Stimulated activated CD4-positive, alpha-beta T cell treated with anti-CD3 and anti-CD28 coated beads, Interleukin-15, amount 100 ng/mL, for 48 hours (primary cell): ENCODE measurements at places on chromosomes 5 and 9.

DNA sequence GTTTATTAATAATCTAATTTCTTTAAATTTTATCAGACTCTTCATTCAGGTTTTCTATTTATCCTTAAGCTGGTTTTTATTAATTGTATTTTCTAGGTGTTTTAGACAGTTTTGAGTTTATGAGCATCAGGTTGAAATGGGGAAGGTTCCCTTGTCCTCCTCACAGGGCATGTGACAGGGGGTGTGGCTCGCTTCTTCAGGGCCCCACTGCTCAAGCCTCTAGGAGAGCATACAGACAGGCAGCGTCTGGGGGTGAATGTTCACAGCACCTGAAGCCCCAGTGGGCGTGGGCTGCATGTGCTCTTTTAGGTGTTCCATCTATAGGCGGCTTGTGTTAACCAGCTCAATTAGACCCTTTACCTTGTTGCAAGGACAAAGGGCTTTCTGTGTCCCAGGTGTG lies 78.2 kb upstream of the RUFY1 start:
- no peak for DNase-seq

GRCh38 chr5:68454766-68455165 lies 239.2 kb downstream of the PIK3R1 start:
- DNase-seq, result no peak

DNA sequence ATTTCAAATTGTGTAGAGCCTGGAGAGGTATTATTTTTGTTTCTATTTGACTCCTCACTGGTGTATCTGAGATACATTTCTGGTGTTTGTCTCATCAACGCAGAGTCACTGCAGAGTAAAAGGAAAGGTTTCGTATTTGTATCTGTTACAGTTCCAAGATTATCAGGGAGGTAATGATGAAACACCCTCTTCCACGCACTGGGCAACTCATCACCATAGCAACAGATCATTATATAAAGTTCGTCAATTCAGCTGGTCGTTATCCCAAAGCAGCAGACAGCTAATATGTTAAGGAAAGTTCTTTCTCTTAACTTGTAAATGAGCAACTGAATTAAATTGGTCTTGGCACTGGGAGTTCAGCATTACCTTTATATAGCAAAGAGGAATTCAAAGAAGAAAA lies 513.5 kb downstream of the MTRR start:
- no peak for DNase-seq

DNA sequence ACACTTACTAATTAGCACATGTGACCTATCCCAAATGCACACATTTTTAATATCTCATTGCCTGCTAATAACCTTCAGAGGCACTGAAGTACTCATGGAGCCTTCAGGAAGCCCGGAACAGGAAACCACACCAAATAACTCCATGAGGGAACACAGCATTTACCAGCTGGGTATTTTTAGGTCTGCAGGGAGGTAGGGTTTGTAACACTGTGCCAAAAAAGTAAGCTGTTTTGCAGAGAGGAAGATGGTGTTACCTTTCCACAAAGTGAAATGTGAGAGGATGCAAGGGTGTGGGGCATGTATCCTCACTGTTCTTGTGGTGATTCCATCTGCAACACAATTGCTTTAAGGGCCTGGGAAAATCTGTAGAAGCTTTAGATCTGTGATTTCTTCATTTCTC lies 64.4 kb downstream of the NUDT12 start:
- DNase-seq, result no peak

GRCh38 chr5:5231576-5231975 lies 91.4 kb downstream of the ADAMTS16 start:
- DNase-seq, result no peak
